ENCODE measurements at places on chromosomes 7 and 10.

GRCh38 chr10:22335173-22335933 is 9.9 kb upstream of the SPAG6 start:
- DNase-seq = no peak

GRCh38 chr7:601036-601594 is 81.5 kb upstream of the PDGFA start:
- DNase-seq = no peak

DNA sequence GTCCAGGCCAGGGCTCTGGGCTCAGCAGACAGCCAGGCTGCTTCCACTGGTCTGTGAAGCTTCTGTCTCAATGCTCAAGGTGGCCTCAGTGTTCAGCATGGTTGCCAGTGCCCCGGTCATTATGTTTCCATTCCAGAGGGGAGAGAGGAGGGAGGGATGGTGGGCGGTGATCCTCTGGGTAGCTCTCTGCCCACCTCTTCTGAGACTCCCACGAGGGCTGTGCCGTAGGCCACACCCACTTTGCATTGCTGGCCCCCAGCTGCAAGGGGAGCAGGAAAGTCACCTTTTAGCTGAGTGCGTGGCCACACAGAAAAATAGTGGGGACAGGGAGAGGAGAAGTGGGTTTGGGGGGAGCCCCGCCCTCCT is 42.5 kb downstream of the FOXK1 start:
- DNase-seq = no peak

- peak; percentile 52 for DNase-seq
These were observed 13.7 kb downstream of the RPS24 start for GRCh38 chr10:78047314-78047891.

DNA sequence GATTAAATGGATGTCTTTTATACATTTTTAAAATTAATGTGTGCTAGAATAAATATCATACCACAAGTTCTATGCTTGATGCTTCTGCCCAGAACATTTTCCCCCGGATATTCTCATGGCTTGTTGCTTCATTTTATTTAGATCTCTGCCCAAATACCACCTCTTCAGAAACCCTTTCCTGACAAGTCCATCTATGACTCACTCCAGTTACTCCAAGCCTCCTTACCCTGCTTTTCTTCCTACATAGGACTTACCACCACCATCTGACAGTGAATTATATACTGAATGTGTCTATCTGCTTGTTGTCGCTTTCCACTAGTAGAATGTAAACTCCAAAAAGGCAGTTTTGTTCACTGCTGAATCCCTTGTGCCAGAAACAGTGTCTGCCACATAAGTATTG is 19.1 kb upstream of the ERVW-1 start:
- no peak for DNase-seq

GRCh38 chr7:38274927-38275620 is 1.6 kb upstream of the TARP start:
- no peak for DNase-seq

- no peak for DNase-seq
These were observed 17.6 kb downstream of the KRIT1 start for GRCh38 chr7:92228100-92228499.

DNA sequence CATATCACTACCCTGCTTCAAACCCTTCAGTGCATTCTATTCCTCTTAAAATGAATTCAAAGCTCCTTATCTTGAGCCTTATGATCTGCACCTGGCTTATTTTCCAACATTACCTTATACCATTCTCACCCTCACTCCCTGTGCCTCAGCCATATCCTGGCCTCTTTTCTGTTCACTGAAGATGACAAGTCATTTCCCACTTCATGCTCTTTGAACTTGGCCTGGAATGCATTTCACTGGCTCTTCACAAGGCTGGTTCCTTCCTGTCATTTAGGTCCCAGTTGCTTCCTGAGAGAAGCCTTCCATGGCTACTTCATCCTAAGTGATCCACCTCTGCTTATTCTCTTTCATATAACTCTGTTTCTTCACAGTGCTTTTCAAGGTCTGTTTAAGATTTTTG is 3.2 kb upstream of the LIPF start:
- no peak for DNase-seq

- no peak for DNase-seq
These were observed 187.7 kb upstream of the VSTM2A start for GRCh38 chr7:54354436-54354835.

- no peak for DNase-seq
These were observed 3.1 kb upstream of the CACNB2 start for GRCh38 chr10:18137111-18137510.

DNA sequence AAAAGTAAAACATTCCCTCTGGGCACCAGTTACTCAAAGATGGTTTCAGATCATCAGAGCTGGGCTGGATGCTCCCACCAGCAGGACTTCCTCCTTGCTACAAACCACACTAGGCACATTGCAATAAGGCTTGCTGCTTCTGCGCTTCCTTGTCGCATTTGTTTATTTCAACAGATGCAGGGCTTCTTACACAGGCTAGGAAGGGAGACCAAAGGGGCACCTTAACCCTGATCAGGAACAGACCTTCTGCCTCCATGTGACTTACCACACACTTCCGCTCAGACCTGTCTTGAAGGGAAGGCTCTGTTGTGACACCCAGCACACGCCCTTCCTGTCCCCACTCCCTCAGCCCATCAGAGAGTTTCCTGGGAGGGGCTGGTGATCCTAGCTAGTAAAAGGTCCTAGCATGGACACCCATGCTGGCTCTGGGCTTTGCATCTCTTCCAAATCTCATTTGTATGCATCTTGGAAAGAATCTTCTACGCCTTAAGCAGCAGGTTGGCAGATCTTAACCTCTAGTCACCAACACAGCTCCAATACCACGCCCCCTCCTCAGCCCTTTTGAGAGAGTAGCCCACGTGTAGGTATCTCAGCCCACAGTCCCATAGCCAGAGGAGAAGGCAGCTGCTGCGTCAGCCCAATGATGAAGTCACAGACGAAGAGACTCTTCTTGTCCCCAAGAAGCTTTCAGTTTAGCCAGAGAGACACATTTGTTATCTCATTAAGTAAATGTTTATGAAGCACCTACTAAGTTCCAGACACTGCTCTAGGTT is 47.1 kb upstream of the SVIL start:
- peak; percentile 99 for DNase-seq

DNA sequence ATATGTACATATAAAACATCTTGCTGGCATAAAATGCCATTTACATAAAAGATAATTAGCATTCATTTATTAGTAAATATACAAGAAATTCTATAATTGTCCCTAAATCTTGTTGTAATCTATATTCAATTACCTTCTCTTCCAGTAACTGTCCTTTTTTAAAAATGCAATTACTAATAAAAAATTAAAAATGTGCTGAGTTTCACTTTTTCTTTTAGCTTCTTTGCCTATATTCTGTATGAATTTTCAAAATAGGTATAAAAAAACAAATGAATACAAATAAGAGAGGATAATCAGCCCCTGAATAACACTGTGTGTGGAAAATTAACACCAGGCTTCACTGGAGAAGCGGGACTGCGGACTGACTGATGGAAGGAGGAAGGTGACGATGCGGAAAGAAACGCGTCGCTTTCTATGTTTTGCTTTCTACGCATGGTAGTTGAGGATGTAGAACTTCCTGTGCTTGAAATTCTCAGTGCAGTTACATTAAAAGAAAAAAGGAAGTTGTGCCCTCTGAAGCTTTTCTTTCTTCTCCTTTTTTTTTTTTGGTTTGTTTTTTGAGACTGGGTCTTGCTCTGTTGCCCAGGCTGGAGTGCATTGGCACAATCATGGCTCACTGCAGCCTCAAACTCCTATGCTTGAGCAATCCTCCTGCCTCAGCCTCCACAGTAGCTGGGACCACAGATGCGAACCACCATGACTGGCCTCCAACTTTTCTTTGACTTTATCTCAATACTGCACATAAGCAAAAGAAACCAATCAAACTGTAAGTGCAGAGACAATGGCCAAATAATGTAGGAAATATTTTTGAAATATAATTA is 7.4 kb upstream of the ZMYND11 start:
- DNase-seq = peak; percentile 84

DNA sequence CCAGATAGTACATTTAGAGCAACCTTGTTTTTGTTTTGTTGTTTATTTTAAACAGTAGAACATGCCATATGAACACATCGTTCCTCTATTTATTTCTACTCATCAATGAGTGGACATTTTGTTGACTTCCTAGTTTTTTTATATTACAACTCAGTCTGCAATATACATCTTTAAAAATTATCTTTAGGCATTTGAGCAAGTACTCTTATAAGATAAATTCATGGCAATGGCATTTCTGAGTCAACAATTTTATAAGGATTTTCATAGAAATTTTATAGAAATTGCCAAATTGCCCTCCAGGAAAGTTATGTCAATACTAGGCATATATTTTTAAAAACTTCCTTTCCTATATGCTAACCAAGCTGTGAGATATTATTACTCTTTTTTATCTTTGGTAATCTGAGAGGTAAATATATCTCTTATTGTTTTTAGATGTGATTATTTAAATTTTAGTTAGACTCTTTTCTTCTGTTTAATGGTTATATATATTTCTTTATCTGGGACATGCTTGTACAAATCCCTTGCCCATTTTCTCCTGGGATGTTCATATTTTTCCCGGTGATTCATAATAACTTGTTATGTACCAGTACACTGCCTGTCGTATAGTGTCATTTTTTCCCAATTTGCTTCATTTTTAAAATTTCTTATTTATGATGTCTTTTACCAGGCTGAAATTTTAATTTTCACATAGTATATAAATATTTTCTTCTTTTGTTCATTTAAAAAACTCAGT is 50.5 kb downstream of the FZD1 start:
- DNase-seq = no peak

DNA sequence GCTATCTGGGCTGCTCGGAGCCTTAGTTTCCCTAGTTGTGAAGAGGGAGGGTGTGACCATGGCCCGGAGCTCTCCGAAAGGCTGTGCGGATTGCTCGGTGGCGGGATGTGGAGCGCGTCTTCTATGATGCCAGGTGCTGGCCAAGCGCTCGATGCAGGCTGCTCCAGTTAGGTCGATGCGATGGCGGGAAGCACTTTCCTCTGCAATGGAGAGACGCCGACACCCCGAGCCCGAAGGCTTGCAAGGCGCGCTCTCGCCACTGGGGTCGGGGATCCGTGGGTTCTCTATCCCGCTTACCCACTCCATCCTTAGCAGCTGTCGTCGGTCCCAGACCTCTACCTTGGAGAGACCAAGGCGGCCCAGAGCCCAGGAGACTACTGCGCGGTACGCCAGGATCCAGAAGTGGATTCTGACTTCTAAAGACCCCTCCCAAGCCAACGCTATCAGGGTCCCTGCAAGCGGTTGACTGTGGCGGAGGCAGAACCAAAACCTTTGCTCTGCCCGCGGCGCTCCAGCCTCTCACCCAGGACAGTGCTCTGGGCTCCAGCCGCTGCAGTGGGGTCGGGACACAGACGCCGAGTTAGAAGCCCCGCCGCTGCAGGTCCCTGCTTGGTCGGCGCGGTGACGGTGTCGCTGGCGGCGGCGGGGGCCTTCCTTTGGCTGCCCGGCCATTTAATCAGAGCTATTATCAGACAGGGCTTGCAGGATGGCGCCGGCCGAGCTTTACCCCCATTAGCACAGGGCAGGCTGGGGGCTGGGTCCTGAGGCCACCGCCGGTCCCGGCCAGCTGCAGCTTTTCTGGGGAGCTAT is 7.8 kb upstream of the TBX20 start:
- DNase-seq = no peak

GRCh38 chr10:122995936-122996335 is 12.7 kb downstream of the IKZF5 start:
- DNase-seq = no peak

- no peak for DNase-seq
These were observed 13.7 kb downstream of the PHTF2 start for GRCh38 chr7:77812290-77812685.

DNA sequence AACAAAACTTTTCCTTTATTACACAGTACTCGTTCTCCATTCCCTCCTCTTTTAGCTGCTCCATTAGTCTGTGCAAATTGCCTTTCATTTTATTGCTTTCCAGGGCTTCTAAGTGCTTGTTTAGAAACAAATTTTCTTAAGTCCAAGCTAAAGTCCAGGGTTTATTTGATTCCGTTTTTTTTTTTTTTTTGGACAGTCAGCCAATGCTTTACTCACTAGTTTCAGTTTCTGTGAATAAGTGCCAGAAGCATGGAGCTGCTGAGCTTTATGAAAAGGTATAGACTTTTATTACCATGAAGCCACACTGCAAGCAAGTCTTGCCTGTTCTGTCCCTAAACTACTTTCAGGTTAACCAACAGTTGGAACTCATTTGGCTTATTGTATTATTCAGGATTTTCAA is 455.0 kb downstream of the GFRA1 start:
- DNase-seq = no peak

- DNase-seq = no peak
These were observed 75.7 kb downstream of the LYZL2 start for GRCh38 chr10:30553626-30554439.

GRCh38 chr7:154394804-154395203 is 342.6 kb downstream of the DPP6 start:
- DNase-seq = no peak

DNA sequence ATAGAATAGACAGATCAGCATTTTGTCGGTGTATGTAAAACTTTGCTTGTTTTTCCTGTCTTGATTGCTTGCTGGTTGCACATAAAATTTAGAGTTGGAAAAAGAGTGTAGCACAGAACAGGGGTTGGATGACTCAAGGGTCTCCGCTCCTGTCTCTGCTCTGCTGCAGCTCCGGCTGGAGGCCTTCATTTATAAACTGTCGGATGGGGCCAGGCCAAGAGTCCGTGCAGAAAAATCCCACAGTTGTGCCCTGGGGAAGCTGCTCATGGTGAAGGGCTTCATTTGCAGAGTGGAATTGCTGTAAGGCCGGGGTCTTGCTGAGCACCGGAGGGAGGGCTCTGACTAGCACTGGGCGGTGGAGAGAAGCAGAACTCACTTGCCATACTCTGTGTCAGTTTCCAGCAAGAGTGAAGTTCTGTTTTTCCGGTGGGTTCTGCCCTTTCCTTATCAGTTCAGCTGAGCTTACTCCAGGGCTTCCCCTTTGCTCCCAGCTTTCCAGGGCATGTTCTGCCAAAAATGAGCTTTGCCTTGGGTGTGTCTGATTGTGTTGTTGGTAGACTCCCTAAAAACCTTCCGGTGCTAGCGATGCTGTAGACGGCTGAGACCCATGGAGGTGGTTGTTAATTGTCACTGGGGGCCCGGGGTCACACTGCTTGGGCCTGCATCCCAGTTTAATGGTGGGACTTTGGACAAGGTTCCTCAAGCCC is 67.2 kb downstream of the CAMK1D start:
- DNase-seq = no peak

DNA sequence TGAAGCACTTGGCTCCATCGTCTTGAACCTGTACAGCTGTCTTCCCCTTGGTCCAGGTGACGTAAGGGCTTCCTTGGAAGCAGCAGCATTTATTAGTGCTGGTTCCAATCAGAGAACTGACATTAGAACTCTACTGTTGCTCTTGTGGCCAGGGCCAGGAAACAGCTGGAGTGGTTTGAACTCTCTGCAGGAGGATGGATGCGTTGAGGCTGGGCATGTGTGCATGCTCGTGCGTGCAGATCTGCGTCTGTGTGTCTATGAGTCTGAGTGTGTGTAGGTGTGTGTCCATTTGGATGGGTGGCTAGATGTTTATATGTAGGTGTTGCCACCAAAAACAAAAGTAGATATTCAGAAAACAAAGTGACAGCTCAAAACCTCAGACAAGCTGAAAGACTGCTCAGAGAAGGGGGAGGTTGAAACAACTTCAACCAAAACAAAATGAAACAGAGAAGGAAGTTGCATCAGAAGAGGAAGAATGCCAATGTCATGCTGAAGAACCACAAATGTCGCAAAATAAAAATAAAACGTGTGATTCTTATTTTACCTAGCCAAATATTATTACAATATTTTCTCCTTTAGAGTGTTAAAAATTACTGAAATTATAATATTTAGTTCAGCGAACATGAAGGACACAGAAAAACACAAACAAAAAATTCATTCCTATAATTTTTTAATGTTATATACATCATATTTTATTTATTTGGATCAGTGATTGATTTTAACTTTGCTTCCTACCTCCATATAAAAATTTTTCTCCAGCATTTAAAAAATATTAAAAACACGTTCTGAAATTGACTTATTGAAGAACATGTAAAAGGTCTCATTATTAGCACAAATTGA is 96.1 kb upstream of the MKLN1 start:
- DNase-seq = peak; percentile 91

All from AML-193 (cell line).